Kidney glomerular epithelial cell (primary cell): ENCODE measurements at places on chromosomes 6 and 20.
A peak's percentile ranks its signal among the peaks of the same experiment; 100 is the strongest.

GRCh38 chr6:28008053-28008452 is 51.0 kb downstream of the OR2B6 start:
- DNase-seq, result no peak

- no peak for DNase-seq
Measured at GRCh38 chr20:48722002-48722731, 105.6 kb downstream of the PREX1 start.

GRCh38 chr6:1624058-1624850 is 14.5 kb downstream of the FOXC1 start:
- DNase-seq, result no peak

- DNase-seq, result peak; percentile 50
Measured at GRCh38 chr6:78810146-78810545, 57.2 kb upstream of the IRAK1BP1 start.

- DNase-seq, result no peak
Measured at GRCh38 chr6:129239825-129240491, 357.0 kb downstream of the LAMA2 start.

GRCh38 chr20:37542281-37542680 is 14.6 kb upstream of the BLCAP start:
- DNase-seq, result no peak
